ENCODE measurements at places on chromosomes 1 and 21.

DNA sequence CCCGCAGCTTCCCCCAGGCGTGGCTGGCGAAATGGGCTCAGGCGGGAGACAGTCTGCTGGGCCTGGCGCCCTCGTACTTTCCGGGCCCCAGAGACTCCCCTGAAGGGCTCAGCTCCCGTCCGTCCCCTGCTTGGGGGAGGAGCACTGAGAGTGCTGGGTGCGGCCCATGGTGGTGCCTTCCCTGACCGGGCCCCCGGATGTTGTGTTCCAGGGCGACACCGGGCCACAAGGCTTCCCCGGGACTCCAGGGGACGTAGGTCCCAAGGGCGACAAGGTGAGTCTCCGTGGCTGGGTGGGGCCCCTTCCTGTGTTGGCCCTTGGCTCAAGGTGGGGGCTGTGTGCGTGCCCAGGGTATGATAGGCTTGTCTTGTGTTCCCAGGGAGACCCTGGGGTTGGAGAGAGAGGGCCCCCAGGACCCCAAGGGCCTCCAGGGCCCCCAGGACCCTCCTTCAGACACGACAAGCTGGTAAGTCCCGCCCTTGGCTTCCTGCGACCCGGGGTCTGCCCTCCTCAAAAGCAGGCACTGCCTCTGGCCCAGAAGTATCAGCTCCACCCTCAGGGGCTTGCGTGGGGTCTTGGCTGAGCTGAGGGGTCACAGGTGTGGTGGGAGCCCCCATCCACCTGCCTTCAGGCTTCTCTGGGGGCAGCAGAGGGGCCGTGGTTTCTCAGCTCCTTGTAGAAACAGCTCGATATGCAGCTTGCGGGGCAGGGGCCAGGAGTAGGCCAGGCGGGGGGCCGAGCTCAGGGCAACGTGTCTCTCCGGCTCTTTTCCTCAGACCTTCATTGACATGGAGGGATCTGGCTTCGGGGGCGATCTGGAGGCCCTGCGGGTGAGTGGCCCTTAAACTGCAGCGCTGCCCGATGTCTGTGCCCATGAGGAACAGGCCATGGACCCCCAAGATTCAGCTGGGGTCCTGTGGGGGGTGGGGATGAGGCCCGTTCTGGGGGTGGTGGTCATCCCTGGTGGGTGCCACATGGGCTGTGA is 62.3 kb downstream of the SLC19A1 start:
- no peak for DNase-seq

DNA sequence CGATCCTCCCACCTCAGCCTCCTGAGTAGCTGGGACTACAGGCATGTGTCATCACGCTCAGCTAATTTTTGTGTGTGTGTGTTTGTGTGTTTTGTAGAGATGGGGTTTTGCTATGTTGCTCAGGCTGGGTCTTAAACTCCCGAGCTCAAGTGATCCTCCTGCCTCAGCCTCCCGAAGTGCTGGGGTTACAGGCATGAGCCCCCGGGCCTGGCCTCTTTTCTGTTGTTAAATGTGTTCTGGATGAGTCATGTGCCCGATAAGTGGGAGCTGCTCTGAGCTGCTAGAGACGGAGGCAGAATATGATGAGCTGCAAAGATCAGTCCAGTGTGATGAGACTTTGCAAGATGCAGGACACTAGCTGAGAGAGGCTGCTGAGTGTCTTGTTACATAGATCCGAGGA is 75.5 kb downstream of the VPS13D start:
- no peak for DNase-seq

GRCh38 chr1:188466539-188466938 is 1637.8 kb downstream of the PLA2G4A start:
- no peak for DNase-seq

DNA sequence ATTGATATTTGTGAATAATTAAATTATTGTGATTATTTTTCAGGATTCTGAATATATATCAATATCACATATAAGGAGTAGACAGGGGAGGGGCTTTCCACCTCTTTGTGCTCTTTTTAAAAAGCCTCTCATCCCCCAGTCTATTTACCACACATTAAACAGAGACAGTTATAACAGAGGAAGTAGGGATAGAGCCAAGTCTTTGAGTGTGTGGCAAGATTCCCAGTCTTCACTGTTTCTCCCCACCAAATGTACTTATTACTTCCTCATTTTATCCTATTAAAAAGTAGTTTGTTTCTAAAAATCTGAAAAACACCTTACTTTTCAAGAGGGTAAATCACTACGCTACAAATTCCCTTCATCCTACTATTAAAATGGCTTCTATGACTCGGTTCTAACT is 46.7 kb downstream of the EPS15 start:
- no peak for DNase-seq

DNA sequence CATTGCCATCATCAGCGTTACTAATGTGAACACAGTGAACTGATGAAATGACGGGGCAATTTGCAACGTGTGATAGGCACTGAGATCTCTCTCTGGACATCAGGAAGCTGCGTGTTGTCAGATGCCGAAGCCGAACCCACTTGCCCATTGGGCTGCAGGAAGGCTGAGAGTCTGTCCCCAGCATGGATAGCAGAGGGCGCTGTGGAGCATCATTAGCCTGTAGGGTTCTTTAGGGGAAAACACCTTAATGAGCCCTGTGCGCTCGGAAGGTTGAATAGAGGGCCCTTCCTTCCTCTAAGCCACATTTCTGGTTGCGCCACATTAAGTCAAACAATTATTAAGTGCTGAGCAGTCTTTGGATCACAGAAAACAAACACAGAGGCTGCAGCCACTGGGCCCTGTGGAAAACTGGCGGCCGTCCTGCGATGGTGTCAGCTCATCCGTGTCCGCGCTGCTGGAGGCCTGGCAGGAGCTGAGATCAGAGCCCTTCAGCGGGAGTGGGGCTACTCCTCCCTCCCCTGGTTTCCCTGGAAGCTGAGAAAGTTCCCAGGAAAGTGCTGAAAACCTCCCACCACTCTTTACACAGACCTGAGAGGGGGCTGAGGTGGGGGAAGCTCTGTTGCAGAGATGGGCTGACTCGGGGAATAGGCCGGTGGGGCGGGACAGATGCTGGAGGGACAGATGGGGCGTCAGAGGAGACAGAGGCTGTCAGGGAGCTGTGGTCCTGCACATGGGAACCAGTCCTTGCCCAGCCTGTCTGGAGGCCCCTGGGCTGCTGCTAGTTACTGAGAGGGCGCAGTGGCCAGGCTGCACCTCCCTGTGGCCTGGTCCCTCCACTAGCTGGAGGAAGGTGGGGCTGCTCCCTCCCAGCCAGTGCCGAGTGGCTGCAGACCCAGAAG is 12.7 kb downstream of the TFF2 start:
- DNase-seq: peak; percentile 50

Measured in stimulated activated CD8-positive, alpha-beta memory T cell treated with anti-CD3 and anti-CD28 coated beads, Interleukin-15, amount 100 ng/mL, for 24 hours (primary cell).